OCI-LY7 (cell line): ENCODE measurements at places on chromosomes 7 and 10.
A peak's percentile ranks its signal among the peaks of the same experiment; 100 is the strongest.

- no peak for DNase-seq
Observed at GRCh38 chr10:128046953-128047290, 79.3 kb downstream of the MKI67 start.

DNA sequence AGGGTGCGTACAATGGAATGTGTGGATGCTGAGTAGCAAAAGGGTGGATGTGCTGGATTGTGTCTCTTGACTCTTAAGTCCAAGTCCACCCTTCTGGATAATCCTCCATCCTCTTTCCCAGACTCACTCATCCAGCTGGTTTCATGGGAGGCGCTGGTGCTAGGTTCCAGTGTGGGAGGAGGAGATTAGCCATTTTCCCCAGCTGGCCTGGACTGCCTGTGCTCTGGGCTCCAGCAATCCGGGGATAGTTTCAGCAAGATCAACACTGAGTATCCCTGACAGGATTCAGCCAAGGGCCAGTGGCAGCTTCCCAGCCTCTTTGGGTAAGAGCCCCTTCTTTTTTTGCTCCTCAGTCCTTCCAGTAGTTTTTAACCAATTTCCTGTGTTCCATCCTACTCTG, 21.6 kb upstream of the TRIL start:
- no peak for DNase-seq

DNA sequence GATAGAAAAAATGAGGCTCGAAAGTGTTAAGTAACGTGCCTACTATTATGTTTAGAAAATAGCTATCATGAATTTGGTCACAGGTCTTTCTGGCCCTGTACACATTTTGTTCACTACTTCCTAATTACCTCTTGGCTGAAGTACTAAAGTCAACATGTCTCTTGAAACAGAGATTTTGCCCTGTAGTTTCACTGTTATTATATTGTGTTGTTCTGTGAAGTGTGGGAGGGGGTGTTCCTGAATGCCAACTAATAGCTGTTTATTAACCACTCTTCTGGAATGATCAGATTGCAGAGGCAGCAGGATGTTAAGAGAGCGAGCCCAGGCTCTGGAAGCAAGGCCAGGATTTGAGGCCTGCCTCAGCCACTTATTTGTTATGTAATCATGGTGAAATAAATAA, 72.1 kb downstream of the RNF133 start:
- no peak for DNase-seq

DNA sequence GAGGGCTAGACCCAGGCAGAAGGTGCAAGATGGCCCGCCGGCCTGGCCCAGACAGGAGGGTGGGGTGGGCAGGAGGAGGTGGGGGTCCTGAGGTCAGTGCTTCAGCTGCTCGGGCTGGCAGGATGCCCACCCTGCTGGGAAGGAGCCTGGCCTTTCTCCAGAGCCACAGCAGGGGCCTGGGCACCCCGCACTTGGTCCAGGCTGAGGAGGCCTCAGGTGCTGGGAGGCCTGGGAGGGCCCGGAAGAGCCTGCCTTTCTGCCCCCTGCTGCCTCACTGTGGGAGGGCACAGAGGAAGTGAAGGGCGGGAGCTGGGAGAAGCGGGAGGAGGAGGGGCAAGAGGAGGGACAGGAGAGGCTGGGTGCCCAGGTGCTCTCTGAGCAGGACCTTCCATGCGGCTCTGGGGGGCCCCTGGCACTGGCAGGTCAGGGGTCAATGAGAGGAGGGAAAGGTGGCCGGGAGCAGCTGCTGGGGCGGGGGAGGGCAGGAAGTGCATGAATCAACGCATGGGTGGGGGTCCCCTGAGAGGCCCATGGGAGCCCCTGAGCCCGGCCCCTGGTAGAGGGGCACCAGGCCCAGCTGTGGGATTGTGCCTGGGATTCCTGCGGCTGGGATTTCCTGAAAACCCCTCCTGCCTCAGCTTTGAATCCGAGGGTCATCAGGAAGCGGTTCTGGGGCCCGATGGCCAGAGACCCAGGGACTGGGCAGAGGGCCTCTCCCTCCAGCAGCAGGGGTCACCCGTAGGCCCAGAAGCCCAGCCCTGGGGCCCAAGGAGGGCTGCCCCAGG, 49.9 kb downstream of the PWWP2B start:
- DNase-seq: peak; percentile 89

DNA sequence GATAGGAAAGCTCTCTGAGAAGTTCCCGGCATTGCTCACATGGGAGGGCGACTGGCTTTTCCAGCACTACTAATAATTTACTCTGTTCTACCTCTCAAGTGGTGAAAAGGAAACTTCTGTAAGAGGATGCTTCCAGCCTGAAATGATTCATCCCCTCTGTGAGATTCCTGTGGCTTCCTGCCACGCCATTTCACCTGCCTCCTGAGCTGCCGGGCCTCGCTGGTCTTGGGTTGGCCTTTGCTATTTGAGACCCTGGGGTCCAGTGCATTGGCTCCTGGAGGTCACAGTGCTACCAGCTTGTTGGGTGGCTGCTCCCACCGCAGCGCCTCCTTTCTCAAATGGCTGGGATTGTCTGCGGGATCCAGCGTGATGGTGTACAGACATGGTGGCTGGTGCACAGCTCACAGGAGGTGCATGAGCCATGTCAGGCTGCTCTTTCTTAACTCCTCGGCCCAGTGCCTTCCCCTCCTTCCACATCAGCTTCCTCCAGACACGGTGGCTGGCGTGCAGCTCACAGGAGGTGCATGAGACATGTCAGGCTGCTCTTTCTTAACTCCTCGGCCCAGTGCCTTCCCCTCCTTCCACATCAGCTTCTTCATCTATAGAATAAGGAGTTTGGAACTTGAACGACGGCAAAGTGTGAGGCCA, 42.9 kb upstream of the PCBD1 start:
- DNase-seq: no peak

GRCh38 chr10:132427006-132427771, 30.2 kb downstream of the PWWP2B start:
- DNase-seq: no peak

DNA sequence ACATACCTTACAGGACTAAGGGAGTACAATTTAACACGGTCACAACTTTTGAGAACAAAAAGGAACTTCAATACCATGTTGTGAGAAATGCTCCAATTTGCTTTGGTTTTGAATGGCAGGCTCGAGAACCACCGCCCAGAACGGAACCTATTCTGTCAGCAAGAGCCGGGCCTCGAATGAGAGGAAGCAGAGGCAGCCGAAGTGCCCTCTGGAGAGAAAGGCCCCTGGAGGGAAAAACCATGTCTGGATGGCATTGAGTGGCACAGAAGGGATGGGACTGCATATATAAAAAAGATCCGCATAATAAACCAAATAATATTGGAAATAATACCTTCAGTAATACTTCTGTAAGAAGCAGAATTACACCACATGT, 85.6 kb downstream of the CHST15 start:
- no peak for DNase-seq

GRCh38 chr7:360454-361100, 70.6 kb downstream of the FOXL3 start:
- no peak for DNase-seq

- no peak for DNase-seq
Observed at GRCh38 chr7:157851501-157852067, 514.8 kb downstream of the DNAJB6 start.

DNA sequence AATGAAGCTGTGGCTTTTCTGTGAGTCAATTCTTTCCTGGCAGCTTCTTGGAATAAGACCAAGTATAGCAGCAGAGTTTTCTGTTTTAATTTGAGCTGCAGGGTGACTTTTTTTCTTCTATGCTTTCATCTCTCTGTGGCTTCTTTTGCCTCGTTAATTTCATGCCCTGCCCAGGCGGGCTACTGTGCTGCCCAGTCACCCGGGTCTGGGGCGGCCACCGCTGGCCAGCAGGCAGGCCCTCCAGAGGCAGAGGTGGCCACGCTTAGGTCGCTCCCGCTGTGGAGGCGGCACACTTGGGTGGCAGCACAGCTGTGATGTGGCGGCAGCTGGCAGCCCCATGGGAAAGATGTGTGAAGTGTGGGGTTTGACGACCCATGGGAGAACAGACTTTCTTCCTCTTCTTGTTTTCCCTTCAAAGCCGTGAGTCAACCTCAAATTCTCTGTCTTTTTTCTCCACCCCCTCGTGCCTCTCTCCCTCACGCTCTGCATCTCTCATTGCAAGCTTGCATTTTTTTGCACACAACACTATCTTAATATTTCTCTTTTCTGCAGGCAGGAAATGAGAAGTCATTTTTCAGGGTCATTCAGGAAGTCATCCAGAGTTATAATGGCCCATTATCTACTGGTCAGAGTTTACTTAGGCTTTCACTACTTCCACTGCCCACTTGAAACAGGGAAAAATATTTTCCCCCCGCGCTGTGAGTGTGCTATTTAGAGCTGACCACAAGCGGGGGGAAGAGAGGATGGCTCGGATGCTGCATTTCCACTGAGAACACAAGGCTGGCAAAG, 67.8 kb downstream of the EGFR start:
- DNase-seq: peak; percentile 39

GRCh38 chr7:154653281-154653680, 349.6 kb downstream of the PAXIP1 start:
- no peak for DNase-seq

- no peak for DNase-seq
Observed at GRCh38 chr10:70299876-70300275, 16.1 kb upstream of the NPFFR1 start.

GRCh38 chr7:111840528-111840927, 278.2 kb upstream of the IMMP2L start:
- DNase-seq: no peak

- no peak for DNase-seq
Observed at GRCh38 chr7:149729586-149729982, 43.8 kb downstream of the ZNF467 start.

DNA sequence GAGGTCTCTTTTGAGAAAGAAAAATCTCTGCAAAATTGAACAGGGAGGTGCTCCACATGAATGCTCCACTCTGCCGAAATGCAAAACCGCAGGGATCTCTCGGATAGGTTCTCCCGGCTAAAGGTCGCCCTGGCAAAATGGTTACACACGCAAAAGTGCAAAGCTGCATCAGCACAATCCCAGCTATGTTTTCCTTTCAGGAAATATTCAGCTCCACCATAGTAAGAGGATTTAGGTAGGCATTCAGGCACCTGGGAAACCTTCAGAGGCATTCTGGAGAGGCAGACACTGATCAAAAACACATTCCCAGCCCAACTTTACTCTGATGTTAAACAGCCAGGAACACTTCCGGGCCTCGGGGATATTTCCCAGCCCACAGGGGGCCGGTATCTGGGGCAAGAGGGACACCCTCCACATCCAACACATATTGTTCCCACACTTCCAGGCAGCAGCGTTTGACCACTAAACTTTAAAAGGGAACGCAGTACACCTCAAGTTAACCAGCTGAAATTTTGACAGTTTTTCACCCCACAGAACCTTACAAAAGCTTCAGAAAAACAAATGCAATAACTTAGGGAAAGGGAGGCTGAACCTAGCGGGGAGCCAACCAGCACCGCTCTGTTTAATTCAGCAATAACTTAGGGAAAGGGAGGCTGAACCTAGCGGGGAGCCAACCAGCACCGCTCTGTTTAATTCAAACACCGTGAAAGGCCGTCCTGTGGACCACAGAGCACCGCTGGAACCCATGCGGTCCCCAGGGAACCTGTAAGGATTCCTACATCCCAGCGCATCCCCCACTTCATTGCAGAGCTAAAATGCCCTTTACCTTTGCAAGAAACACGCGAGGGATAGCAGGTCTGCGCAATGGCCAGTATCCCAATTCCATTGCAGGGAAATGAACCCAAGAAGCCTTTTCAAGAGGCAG, 45.9 kb downstream of the TNS3 start:
- no peak for DNase-seq

DNA sequence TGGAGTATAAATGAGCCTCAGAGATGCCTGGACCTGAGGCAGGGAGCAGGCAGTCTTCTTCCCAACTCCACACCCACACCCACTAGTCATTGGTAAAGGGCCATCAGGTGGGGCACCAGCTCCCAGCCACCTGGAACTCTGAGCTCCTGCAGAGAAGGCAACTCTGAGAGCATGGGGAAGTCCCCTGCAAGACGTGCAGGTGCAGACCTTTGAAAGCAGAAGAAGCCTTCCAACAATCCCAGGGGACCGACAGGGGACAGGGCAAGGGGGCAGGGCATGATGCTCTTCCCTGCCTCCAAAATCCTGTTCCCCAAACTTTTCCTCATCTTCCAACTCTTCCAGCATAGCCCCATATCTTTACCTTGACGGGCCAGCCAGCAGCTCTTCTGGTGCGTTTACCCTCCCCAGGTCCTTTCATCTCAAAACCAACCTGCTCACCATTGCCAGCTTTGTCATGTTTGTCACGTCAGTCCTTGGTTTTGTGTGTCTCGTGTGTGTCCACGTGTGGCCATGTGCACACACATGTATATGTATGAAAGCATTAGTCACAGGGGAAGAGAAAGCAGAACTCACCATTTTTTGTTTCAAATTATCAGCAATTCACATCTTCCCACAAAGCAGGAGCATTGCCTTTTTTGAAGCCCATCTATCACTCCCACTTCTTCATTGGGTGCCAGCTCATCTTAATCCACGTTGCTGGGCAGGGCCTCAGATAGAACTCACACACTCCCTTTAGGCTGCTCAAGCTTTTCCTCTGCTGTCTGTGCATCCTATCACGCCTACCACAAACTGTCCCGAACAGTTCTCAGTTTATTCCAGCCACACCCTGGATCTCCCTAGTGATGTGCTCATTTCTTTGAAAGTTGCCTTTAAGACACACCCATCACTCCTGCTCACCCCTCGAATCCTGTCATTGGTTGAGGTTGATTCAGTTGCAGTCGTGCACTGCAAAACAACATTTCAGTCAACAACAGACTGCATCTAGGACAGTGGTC, 41.0 kb upstream of the AMPH start:
- peak; percentile 11 for DNase-seq

DNA sequence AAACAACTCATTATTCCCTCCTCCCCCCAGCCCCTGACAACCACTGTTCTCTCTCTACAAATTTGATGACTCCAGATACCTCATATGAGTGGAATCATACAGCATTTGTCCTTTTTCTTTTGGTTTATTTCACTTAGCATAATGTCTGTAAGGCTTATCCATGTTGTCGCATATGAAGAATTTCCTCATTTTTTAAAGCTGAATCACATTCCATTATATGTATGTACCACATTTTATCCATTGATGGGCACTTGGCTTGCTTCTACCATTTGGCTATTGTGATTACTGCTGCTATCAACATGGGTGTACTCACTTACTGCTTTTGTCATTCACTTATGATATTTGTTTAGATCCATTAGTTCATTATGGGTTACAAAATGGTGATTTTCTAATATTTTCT, 112.8 kb downstream of the BUB3 start:
- no peak for DNase-seq

DNA sequence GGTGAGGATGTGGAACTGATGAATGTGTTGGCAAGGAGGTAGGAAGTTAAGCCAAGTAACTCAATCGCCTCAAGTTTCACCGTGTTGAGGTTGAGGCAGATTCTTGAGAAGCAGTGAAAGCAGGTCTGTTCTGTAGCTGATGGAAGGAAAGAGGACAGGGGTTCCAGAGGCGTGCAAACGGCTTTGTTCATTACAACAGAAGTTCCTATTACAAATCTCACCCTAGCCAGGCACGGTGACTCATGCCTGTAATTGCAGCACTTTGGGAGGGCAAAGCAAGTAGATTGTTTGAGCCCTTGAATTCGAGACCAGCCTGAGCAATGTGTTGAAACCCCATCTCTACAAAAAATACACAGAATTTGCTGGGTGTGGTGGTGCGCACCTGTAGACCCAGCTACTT, 36.9 kb upstream of the PTF1A start:
- no peak for DNase-seq
